Tibial nerve (tissue), 4 donors: ENCODE measurements at places on chromosomes 3 and 15. TPM values are rescaled to one million over a fixed set of nuclear protein-coding genes. Genes with fewer than 3 reads are reported as not detected.

The MUC4 gene
- not detected for total RNA-seq

DNA sequence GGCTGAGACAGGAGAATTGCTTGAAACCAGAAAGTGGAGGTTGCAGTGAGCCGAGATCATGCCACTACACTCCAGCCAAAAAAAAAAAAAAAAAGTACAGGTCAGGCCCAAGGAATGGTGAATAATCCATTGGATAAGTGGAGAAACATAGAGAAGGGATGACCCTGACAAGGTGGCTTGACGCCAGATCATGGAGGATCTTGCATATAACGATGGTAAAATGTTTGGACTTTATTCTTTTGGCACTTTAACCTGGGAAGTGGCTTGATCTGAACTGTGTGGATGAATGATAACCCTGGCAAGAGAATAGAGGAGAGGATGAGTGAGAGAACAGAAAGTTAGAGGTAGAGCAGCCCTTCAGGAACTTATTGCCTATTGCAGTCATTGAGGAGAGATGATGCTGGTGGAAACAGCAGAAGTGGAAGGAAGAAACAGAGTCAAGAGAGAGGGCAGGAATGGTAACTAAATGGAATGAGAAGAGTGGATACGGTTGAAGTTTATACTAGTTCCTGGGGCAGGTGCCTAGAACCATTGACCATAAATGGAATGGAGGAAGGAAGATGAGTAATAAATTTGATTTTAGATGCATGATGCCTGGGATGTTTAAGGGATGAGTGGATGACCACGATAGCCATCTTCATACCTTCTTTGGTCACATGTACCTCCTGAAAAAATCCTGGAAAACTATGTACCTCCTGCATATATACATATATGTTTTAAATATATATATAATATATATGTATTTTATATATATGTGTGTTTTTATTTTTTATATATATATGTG, 57.8 kb downstream of the BLM start:
- no peak for DNase-seq

DNA sequence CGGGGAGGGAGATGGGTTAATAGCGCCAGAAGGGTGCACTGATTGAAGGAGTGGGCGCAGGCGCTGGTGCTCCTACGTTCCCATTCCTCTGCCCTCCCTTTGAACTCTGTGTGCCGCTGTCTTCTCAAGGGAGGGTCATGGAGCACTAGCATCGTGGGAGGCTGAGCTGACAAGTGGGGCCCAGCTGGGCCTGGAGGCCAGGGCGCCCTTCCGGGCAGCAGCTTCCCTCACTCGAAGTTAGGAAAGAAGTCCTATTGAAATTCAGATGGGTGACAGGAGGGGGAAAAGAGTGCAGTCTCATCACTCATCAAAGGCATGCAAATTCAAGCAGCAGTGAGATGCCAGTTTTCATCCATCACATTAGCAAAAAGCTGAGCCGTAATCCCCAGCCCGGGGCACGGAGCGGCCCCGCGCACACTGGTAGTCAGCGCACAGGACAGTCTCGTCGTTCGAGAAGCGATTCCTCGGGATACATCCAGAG, 128.2 kb downstream of the LRRK1 start:
- no peak for DNase-seq

- DNase-seq: peak; percentile 5
Observed at GRCh38 chr15:77035584-77035983, 35.3 kb downstream of the TSPAN3 start.

- DNase-seq: no peak
Observed at GRCh38 chr3:27639271-27639670, 82.9 kb downstream of the EOMES start.
